Activated T-helper 17 cell treated with anti-CD3 and anti-CD28 coated beads, Interleukin-2, amount 50 U/mL, for 72 hours (primary cell): ENCODE measurements at places on chromosomes 1 and 21. TPM values are rescaled to one million over a fixed set of nuclear protein-coding genes. Genes with fewer than 3 reads are reported as not detected.

S100A9 gene
- not detected for total RNA-seq

DNA sequence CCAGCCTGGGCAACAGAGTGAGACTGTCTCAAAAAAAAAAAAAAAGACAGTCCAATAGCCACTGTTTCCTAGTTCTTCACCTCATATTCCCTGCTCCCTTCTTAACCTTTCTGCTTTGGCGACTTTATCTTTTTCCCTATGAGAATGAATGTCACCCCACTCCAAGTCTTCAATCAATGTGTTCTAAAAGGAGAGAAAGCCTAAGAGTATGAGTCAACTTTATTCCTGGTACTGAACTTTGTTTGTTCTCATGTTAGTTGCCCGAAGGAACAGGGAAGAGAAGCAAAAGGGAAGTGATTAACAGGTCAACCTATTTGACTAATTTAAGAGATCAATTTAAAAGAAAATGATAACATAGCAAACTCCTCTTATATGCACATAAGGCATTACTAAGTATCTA lies 39.9 kb upstream of the SLC16A1 start:
- no peak for ATAC-seq

DNA sequence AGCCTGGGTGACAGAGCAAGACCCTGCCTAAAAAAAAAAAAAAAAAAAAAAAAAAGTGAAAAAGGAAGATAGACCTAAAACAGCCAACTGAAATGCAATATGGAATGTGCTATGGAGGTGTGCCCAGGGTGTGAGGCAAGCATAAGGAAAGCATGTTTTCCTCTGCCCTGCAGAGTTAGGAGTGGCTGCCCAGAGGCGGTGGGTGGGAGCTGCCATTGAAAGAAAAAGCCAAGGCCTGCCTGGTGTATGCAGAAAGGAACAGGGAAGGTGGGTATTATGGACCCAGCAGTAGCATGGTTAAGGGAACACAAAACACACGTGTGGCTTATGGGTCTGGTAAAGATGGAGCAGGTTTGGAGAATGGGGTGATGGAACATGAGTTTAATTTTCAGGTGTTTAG lies 8.9 kb downstream of the CD244 start:
- no peak for ATAC-seq

- ATAC-seq = no peak
Observed at GRCh38 chr1:17915511-17916197, 160.5 kb downstream of the ACTL8 start.
